ENCODE measurements at places on chromosomes 4 and X.

- DNase-seq = no peak
Observed at GRCh38 chrX:333611-334311, 15.2 kb upstream of the GTPBP6 start.

DNA sequence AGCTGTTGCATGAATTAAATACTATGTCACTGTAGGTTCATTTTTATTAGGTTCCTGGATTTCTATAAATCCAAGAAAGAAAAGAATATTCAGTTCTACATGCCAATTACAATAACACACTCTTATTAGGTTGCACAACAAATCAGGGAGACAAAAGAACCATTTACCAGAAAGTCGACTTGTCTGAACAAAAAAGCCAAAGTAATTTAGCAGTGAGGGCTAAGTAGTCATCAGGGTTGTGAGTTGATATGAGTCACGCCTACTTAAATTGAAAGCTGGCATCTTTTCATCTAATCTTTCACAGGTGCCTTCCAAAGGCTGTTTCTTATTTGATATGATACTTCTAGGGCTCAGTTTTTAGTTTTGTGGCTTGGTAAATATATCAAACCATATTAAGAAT lies 25.4 kb upstream of the GNRHR start:
- no peak for DNase-seq

DNA sequence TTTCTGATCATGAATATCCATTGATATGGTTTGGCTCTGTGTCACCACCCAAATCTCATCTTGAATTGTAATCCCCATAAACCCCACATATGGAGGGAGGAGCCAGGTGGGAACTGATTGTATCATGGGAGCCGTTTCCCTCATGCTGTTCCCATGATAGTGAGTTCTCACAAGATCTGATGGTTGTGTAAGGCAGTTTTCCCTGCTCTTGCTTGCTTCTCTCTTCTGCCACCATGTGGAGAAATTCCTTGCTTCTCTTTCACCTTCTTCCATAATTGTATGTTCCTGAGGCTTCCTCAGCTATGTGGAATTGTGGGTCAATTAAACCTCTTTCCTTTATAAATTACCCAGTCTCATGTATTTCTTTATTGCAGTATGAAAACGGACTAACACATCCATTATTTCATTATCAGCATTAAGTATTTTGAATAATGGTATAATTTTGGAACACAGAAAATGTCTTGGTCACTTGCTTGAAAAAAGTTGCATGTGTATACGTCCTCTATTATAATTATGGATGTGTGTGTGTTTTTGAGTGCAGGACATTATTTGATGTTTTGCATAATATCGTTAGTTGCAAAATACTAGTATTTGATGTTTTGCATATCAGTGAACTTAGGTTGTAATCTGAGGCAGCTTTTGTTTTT lies 334.6 kb downstream of the PCDH10 start:
- no peak for DNase-seq

- DNase-seq = no peak
Observed at GRCh38 chr4:128286474-128287058, 1.0 kb downstream of the PGRMC2 start.

- no peak for DNase-seq
Observed at GRCh38 chr4:128775477-128775876, 34.0 kb upstream of the JADE1 start.

- no peak for DNase-seq
Observed at GRCh38 chr4:104210420-104210819, 284.3 kb downstream of the CXXC4 start.

DNA sequence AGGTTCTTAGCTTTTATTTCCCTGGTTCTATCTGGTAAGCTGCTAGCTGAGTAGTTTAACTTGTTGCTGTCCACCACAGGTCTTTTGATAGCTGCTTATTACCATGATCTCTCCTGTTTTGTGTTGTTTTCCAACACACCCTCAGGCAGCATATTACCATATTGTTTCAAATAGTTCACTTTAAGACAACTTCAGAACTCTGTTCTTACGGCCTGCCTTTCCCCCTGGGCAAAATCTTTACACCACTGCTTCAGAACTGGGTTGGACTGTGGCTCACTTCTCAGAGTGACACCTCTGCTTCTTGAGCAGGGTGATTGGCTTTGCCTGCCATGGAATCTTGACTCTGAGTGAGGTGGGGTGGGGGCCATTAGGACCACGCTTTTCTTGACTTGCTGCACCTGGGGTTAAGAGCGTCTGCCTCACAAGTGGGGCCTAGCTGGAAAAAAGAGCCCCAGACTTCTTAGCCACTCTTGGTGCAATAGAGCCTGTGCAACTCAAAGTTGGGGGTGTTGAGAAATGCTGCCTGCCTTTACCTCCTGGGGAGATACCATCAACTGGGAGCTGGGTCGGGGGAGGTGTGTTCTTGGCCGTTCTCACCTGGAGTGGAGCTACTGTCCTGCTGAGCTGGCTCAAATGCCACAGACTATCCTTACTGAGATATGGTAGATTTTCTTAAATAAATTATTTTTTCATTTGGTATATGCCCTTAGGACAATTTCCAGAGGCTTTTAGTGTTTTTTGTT lies 23.4 kb downstream of the USP9X start:
- no peak for DNase-seq

DNA sequence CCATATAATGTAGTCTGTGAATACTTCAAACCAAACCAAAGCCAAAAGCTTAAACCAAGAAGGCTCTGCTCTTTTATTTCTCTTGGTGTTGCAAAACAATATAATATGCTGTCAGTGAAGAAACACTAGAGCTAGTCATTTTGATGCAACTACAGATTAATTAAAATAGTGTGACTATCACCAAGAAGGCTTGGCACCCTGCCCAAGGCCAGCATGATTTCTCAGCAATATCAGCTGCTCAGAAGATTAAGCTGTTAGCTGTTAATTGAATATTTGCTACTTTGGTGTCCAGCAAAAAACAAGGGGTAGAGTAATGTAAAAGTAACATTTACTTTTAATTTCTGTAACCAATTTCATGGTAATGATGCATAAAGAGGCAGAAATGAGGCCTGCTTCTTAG lies 104.9 kb upstream of the PRPS2 start:
- no peak for DNase-seq

- no peak for DNase-seq
Observed at GRCh38 chrX:130171446-130172126, at the start of gene RAB33A. RAB33A (plus strand) TSS chrX:130171962; CDS start chrX:130172063, 101 bp downstream.

- DNase-seq = no peak
Observed at GRCh38 chr4:157792716-157793115, 380.1 kb downstream of the GASK1B start.

DNA sequence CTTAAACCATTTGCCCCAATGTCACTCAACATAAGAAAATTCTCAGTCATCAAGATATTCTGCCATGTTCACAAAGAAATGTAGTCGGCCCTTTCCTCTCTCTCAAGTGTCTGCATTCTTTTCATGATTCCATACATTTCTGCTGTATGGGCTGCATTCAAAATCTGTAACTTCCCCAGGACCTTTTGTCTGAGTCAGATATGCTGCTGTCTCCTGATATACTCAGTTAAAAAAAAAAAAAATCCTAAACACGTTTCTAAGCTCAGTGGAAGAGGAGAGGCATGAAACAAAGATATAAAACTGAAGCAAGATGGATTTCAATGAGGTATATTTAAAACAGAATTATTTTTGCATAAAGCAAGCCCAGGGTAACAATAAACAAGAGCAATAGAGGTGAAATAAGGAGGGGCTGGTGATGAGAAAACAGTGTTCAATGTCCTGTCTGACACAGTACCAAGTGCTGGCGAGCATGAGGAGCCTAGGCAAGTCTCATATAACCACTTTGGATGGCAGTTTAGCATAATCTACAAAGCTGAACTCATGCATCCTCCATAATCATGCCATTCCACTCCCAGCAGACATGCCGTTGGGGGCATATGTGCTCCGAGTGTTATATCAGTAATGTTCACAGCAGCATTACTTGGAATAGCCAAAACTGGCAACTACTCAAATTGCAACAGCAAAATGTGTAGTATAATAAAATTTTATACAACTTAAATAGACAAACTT lies 76.7 kb downstream of the MANBA start:
- DNase-seq = no peak

- DNase-seq = no peak
Observed at GRCh38 chr4:77917601-77918000, 55.0 kb downstream of the MRPL1 start.

DNA sequence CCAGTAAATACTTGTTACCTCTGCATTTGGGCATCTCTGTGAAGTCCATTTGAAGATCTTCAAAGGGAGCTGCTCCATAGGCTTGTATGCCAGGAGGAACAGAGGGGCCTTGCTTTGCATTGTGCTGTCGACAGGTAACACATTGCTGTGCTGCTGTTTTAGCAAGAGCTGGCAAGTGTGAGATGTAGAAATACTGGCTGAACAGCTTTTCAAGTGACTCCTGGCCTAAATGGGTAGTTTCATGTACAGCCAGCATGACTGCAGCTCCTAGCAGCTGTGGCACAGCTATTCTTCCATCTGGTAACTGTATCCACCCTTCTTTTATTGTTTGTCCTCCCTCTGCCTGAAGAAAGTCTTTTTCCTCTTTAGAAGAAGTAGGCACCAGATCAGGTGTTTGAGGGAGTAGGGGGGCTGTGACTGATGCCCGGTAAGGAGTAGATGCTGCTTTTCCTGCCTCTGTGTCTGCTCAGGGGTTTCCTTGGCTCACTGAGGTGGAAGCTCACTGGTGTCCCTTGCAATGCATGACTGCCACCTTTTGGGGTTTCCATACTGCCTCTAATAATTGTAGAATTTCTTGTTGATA lies 965.3 kb downstream of the CCSER1 start:
- DNase-seq = no peak

- no peak for DNase-seq
Observed at GRCh38 chr4:13523105-13523477, 21.2 kb downstream of the NKX3-2 start.

DNA sequence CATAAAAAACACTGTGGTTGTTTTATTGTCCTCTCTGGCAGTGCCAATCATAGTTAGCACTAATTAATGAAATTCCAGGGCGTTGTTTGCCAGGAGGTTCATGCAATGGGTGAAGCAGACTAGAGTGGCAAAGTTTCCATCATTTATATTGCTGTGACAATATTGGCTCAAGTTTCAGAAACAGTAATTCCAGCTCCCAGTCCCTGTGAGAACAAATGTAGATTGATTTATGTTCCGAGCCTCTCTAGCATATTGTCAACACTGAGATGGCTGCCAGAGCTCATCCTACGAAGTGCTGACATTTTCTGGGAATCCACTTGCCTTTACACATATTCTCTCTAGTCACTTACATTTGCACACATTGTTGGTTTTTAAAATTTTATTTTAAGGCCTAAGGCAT lies 440.0 kb upstream of the IGFBP7 start:
- no peak for DNase-seq

GRCh38 chr4:67204441-67204840 lies 340.9 kb downstream of the CENPC start:
- DNase-seq = no peak

- DNase-seq = no peak
Observed at GRCh38 chrX:56233682-56234081, 1.5 kb downstream of the KLF8 start.

GRCh38 chrX:7574325-7574724 lies 268.6 kb upstream of the VCX start:
- no peak for DNase-seq

GRCh38 chrX:153063315-153063714 lies 7.0 kb downstream of the PNMA3 start:
- no peak for DNase-seq

- DNase-seq = no peak
Observed at GRCh38 chr4:33628296-33628695, 2616.0 kb downstream of the ARAP2 start.

DNA sequence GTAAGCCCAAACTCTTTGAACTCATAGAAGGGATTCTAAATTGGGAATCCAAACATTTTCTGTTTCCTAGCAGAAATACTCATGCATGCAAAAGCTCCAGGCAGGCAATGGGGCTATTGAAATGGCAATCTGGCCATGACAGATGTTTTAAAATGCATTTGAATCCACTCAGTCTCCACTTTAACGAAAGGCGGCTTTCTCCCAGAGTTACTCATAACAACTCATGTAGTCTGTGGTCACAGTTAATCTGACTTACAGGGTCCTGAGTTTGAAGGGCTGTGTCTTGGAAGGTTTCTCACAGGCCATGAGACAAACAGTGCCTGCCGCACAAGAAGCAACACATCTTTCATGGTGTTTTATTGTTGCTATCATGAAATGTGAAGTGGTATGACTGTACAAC lies 185.7 kb downstream of the AMELX start:
- no peak for DNase-seq

- DNase-seq = no peak
Observed at GRCh38 chr4:54384563-54384962, 155.5 kb downstream of the PDGFRA start.

GRCh38 chrX:106901781-106902219 lies 1.3 kb downstream of the RIPPLY1 start:
- no peak for DNase-seq

- DNase-seq = no peak
Observed at GRCh38 chrX:102835504-102836146, 101.4 kb upstream of the RAB40AL start.

DNA sequence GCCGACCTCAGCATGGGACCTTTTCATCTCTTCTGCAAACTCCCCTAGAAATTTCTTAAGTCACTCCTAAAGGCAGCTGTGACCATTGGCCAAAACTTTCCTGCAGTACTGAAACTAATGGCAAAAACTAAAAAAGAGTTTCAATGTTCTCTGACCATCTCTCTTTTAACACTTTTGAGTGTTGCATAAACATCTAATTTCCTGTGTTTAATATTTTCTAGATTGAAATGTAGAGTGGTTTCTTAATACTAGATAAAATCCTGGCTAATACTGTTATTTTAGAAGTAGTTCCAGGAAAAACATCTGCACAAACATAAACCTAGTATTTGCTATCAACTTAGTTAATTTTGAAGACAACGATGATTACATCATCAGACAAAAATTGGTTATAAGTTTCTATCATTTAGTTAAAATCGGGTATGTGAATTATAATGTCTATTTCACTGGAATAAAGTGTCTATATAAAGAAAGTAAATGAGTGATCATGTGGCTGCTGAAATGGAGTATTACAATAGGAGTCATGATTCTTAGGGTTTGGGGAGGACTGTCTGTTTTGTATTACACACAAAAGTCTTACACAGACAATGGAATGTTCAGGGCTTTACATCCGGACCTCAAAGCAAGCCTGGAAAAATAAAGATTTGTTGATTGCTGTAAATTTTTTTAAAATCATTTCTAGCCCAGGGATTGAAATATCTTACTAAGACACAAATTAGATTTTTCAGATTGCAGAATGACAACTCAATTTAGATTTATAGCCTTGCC lies 1323.4 kb downstream of the C4orf33 start:
- no peak for DNase-seq

- no peak for DNase-seq
Observed at GRCh38 chrX:120205816-120206753, 44.5 kb upstream of the ZBTB33 start.

DNA sequence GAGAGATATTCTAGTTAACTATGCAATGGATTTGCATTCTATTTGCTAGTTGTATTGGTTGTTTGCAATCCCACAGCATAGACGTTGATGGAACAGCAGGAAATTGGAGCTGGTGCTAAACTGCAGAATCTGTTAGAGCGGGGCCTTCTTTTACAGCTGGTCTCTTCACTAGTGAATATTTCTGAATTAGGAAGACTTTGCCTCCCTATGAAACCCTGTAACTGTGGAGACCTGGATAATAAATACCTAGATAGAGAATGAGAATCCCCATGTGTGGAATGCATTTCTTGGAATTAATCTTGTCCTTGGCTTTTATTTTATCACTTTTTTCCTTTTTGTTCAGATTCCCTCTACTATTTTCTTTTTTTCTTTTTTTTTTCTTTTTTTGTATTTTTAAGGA lies 109.7 kb downstream of the SHROOM3 start:
- DNase-seq = no peak
